ENCODE measurements at places on chromosomes 4 and X.

GRCh38 chr4:107991945-107992630 lies 2.4 kb downstream of the HADH start:
- no peak for DNase-seq

- peak; percentile 88 for DNase-seq
These were observed 26.8 kb upstream of the TMEM184C start for GRCh38 chr4:147590249-147590920.

DNA sequence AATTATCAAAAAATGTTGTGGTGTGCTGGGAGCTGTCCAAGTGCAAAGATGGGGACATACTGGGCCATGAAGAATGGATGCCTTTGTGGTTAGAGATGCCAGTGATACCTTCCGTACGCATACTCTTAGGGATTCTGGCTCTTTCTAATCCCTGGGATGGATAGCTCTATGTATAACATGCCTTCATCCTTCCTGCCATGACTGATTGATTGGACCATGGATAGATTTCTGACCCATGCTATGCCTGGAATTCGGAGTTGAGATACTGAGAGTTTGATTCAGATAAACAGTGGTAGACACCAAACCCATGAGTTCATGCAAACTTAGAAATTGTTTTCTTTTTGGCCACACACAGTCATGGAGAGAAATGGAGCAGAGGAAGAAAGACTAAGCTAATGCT lies 147.2 kb upstream of the WDFY3 start:
- DNase-seq, result peak; percentile 52

DNA sequence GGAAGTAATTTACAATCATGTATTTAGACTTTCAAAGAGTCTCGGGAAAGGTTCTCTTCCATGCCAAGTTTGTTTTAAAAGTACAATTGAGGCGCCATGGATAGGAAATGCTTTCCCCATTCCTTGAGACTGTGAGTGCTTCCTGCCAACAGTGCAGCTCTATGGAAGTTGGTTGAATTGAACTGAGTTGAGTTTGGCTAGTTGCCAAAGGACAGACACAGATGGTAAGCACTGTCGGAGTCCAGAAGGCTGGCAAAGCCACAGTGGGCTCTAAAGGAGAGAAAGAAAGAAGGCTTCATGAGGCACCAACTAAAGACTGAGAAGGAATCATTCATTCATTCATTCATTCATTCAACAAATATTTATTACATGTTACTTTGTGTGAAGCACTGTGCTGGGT lies 4.3 kb upstream of the KCNE5 start:
- DNase-seq, result peak; percentile 72

DNA sequence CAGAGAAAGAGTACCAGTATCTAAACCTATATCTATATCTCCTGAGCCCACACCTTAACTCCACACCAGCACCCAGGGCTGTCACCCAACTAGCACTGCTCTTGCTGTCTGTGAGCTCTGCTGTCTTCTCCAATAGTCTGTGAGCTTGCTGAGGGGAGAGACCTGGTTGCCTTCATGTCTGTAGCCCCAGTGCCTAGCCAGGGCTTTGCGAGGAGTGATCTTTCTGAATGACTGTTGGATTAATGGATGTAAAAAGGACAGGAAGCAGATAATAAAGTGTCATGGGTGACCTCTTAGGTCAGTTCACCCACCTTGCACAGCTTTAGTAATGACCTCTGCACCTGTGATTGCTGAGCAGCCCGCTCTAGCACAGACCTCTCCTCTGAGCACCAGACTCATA lies 30.5 kb downstream of the CNGA2 start:
- DNase-seq, result no peak

GRCh38 chr4:7273738-7274297 lies 81.5 kb downstream of the SORCS2 start:
- DNase-seq, result no peak

DNA sequence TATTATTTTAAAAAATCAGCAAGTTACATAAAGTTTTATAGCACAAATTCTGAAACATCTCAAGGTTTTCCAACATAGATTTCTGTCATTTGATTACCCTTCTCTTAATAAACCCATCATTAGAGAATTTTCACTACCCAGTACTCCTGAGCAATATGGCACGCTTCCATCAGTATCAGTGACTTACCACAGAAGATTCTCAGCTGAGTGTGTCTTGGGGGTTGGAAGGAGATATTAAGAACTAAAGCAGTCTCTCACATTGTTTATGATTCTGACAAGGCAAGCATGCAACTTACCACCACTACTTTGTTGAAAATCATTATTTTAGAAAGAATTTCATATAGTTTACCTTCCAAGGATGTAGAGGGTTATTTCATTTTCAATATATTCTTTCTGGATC lies 67.7 kb downstream of the INPP4B start:
- no peak for DNase-seq

DNA sequence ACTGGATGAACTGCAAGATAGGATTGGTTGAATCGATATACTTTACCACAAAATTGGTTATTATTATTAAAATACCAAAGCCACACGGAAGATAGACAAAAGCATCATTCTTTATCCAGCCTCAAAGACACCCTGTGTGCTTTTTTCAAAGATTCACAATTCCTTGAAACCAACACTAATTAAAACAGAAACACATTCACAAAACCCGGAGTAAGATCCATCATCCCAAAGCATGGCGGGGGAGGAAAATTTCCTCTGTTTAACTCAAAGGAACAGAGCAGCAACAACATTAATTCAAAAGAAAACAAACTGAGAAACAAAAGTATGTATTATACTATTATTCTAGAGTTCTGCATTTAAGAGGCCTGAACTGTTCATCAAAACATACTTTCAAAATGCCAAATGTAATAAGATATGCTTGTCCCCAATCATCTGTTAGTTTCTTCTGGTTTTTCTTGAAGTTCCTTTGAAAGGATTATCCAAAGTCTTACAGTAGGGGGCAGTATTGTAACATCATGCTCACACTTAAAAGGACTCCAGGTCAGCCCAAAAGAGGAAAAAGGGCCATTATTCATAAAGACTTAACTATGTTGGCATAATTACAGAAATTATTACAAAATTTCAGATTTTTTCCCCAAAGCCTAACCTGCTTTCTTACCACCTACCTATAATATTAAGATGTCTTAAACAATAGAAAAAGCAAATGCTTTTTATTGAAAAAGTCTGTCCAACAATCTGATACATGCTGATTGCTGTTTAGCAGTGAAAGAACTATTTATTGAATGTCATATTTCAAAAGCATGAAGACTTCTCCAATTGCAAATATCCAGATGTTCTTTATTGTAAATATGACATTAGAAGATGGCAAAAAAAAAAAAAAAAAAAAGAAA lies 168.7 kb downstream of the SCFD2 start:
- peak; percentile 92 for DNase-seq

DNA sequence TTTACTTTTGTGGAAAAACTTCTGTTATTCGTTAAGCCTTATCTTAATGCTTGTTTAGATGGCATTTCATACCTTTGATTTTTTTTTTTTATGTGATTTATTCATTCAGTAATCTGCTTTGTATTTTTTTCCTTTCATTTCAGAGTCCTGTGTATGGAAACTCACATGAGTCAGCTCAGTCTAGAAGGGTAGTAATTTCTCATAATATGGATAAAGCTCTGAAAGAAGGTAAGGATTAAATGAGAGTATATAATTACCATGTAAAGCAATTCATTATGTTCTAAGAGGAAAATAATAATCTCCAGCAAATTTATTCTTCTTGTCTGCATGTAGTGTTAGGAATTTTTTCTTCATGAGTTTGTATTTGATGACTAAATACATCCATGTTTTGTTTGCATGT lies 37.8 kb downstream of the SNX25 start:
- no peak for DNase-seq

- DNase-seq, result no peak
These were observed 1495.4 kb downstream of the RPA4 start for GRCh38 chrX:98379134-98379533.

DNA sequence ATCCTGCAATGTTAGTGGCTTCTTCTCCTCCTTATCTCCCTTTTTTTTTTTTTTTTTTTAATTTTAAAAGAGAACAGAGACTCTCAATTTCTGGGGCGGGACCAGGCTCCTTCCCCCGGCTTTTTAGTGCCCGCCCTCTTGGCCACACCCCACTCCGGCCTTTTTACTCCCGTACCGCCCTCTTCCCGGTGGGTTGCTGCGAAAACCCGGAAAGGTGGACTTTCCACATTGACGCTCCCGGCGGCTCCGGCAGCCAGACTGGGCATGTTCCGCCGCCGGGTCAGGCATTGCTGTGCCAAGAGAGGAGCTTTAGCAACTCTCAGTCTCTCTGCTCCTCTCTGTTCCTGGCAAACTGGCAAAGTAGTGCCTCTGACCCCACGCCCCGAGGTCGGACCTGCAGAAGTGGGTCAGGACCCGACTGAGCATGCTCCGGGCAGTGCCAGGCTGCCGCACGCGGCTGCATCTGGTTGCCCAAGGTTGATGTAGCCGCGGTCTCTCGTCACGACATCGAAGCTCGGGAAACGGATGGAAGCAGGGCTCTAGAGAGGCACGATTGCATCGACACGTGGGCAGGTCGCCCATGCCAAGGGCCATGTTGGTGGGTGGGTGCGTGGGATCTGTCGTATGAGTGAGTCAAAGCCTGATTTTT lies 1.1 kb upstream of the MFAP3L start:
- peak; percentile 97 for DNase-seq

GRCh38 chr4:168605411-168605810 lies 108.6 kb downstream of the PALLD start:
- DNase-seq, result no peak

DNA sequence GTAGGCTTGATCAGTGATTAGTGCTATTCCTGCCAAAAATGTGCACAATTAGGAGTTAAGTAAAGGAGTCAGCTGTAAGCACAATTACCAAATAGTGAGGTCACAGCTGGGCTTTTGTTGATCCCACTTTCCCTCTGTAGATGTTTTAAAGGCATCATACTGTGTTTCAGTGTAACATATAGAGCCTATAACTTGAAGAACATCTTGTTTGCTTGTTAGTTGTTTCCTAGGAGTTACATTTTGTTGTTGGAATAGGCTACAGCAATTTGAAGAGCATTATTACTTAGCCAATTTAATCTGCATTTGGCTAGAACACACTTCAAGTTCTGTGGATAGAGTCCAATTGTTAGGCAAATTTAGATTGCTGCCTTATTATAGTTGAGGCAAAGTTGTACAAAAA lies 210.7 kb upstream of the MAD2L1 start:
- DNase-seq, result no peak

DNA sequence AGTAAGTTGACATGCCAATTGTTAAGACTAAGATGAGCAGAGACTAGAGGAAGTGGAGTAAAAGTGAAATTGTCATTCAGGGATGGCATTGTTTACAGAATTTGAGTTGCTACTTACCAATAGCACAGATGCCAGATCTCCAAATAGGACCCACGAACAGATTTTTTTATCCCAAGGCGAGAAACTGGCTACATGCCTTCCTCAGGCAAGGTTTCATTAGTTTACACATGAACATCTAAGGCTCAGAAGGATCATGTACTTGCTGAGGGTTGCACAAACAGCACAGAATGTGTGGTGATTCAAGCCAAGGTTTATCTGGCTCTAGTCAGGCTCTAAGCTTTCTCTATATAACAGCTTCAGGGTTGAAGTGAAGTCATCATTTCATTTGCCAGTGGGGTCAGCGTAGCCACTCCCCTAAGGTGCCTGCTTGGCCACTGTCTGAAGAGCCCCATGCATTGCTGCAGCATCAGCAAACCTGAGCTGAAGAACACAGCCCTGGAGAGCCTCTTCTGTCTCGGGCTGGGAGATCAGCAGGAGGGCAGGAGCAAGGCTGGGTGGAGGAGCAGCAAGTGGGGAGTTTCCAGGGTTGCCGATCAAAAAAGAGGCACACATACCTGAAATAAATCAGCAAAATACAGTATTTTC lies 193.0 kb upstream of the LCORL start:
- no peak for DNase-seq

DNA sequence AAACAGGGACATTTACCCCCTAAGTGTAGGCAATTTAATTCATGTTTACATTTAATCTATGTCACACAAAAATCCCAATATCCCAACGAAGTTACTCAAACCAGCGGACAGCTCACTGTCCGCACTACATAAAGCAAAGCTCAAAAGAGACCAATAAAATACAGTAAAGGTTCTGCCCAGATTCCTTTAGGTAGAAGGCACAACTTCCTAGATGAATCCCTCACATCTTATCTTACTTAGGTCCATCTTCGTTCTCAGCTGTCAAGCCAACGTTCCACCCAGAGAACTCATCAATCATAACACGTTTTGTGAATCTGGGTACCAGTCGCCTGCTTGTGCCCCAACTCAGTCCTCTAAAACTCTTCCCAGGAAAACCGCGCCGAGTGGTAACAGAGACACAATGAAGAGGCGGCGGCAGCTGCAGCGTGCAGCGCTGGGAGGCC lies 1.7 kb downstream of the HNRNPDL start:
- no peak for DNase-seq

- peak; percentile 76 for DNase-seq
These were observed at the start of gene SH3D19 for GRCh38 chr4:151325111-151325948. TSS of gene SH3D19 (minus strand) at chr4:151325605. CDS start at chr4:151325352, 253 bp downstream.

GRCh38 chr4:131609039-131609438 lies 1540.1 kb upstream of the PCDH10 start:
- no peak for DNase-seq

- peak; percentile 82 for DNase-seq
These were observed 982 bp downstream of the PDLIM5 start for GRCh38 chr4:94452476-94453371.

DNA sequence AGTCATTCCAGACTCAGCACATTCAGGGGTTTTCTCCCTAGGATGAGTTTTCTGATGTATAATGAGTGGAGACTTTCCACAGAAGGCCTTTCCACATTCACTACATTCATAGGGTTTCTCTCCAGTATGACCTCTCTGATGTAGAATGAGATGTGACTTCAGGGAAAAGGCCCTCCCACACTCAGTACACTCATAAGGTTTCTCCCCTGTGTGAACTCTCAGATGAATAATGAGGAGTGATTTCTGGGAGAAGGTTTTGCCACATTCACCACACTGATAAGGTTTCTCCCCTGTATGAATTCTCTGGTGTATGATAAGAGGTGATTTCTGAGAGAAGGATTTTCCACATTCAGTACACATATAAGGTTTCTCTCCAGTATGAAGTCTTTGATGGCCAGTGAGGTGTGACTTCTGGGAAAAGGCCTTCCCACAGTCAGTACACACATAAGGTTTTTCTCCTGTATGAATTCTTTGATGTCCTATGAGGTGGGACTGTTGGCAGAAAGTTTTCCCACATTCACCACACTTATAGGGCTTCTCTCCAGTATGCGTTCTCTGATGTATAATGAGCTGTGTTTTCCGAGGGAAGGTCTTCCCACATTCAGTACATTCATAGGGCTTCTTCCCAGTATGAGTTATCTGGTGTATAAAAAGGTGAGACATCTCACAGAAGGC lies 12.7 kb downstream of the ZNF630 start:
- no peak for DNase-seq

- DNase-seq, result peak; percentile 66
These were observed 3.7 kb downstream of the TAF7L start for GRCh38 chrX:101287402-101287801.

DNA sequence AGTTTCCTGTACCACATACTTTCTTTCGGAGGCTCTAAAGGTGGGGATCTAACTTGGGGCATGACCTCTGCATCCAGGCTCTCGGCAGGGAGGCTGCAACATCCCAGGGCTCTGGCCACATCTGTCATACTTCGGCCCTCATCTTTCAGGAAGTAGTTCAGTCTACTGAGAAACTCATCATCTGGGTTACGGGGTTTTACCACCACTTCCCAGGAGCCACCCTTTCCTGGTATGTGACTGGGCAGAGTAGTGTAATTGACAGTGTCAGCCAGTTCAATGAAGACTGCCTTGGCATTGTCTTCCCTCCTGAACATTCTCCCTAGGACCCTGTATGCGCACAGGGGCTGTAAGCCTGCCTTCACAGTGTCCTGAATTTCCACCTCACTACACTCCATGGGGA lies 2.8 kb downstream of the PNMA5 start:
- DNase-seq, result no peak

- DNase-seq, result no peak
These were observed 2.3 kb downstream of the FAM47C start for GRCh38 chrX:37010496-37010895.
